KBM-7 (cell line): ENCODE measurements at places on chromosomes 2 and 18.

GRCh38 chr2:70381235-70381634 is 79.4 kb upstream of the FAM136A start:
- DNase-seq: no peak

DNA sequence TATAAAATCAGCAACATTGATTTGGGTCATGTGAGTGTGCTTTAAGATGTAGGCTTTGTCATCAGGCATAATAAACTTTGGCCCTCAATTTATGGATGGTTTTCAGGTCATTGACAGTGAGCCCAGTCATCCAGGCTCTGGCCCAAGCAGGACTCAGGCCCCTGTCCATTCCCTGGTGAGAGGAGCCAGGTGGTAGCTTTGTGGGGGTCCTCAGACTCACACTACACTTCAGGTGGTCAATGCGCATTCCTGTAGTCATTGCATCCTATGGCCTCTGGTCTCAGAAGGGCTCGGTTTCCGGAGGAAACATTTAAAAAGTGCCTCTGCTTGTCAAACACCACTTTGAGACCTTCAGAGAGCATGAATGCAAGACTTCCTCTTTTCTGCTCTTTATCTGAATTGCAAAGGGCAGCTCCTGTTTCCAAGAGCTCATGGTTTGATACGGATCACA is 20.2 kb downstream of the LGALSL start:
- DNase-seq: peak; percentile 82

DNA sequence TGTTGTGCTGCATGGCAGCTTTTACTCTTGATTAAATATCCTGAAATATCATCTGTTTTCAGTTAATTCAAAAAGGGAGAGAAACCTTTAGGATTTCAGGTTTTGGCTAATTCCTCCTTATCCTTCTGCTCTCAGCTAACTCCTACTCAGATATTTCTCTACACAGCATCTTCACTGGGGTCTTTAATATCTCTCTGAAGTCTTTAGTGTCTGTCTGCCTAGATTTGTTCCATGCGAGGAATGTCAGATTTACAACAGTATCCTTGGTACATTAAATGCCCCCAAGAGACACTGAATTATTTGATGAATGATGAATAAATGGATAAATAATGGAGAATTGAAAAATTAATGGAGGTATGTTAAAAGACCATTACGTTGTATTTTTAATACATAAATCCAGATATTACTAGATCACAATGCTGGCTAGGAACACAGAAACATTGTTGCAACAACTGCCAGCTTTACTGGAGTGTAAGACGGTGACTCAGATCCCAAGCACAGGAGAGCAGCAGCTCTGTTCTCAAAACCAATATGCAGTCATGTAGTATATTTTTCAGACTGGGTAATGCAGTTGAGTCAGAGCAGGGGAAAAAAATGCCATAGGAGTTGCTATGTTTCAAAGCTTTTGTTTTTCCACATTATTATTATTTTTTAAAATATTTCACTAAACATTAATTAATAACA is 388.0 kb upstream of the SYT4 start:
- no peak for DNase-seq

GRCh38 chr2:225464346-225465025 is 65.0 kb downstream of the NYAP2 start:
- DNase-seq: no peak

GRCh38 chr2:99701503-99701902 is 211.7 kb upstream of the REV1 start:
- DNase-seq: no peak

- DNase-seq: no peak
Measured at GRCh38 chr18:7133181-7133580, 15.6 kb upstream of the LAMA1 start.

DNA sequence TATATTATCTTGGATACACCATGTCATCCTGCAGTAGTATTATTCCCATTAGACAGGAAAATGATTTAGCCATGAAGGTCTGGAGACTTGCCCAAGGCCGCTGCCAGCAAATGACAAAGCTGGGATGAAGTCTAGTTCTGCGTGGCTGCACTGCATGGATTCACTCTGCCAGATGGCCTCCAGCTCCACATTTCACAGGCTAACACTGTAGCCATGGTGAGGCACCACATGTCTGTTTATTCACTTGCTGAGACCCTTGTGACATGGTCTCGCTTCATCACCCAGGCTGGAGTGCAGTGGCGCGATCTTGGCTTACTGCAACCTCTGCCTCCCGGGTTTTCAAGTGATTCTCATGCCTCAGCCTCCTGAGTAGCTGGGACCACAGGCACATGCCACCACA is 31.5 kb upstream of the SCG2 start:
- DNase-seq: no peak

DNA sequence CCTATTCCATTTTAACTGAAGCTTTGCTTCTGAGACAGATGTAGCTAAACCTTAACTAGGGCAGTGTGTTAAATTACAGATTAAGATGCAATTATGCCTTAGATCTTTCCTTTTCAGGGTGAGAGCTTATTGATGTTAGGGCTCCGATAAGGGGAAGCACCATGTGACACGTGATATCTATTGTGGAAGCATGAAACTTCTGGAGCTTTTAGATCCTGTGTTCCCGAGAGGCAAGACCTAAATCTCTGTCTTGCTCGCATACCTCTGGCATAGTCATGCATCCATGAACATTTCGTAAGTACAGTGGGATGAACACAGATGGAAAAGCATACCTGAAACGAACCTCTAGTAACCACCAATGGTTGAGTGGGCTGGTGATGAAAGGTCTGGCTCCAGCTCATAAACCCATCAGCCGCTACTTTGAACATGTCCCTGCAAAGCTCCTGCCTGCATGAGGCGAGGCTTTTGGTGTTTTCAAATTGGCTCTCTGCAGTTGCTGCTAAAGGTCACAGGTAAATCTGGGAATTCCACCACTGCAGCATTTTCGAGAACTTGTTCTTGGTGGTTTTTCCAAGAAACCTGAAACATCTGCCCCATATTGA is 3.7 kb upstream of the NRP2 start:
- no peak for DNase-seq

GRCh38 chr2:98121149-98121548 is 34.2 kb downstream of the VWA3B start:
- no peak for DNase-seq

DNA sequence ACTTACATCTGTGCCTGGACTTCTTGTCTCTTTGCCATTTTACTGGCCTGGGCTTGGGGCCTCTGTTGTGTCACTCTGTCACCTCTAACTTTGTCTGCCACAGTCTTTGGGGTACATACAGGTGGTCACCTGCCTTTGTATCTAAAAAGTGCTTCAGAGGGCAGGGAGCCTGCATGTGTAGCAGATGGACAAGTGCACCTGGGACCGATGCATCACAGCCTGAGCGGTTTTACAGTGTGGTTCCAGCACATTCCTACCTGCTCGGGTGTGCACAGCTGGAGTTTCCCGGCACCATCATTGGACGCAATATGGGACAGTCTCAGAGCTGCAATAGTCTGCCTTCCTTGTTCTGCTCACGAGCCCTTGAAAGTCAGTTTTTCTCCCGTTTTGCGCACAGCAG is 249.8 kb upstream of the RAB12 start:
- no peak for DNase-seq

DNA sequence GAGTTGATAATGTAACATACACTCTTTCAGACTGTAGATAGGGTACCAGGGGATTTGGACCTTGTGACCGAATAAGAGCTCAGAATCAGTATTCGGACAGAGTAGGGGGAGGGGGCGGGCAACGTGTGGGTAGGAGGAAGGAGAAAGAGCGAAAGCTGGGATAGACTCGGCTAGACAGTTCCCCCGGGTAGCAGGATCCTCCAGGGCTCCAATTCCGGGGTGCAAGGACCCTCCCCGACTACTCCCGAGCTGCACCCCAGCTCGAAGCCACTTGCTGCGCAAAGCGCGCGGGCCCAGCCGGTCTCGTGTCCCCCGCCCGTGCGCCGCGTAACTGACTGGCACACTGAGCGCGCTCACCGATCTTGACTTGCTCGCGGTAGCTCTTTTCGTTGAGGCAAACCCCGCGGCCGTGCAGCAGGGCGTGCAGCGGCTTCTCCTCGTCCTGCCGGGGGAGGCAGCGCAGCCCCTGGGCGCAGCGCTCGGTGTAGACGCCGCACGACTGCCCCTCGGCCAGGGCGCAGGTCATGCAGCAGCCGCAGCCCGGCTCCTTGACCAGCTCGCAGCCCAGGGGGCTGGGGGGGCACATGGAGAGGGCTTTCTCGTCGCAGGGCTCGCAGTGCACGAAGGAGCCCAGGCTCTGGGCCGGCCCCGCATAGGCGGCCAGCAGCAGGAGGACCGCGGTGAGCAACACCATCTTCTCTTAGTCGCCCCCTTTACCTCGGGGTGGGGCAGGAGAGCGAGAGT is 1.1 kb downstream of the IGFBP5 start:
- peak; percentile 34 for DNase-seq
